GM04503 (cell line): ENCODE measurements at places on chromosomes 4 and X.
A peak's percentile ranks its signal among the peaks of the same experiment; 100 is the strongest.

- no peak for DNase-seq
These were observed 4.0 kb downstream of the C4orf46 start for GRCh38 chr4:158667651-158668198.

GRCh38 chr4:37066159-37066558 lies 178.4 kb upstream of the NWD2 start:
- no peak for DNase-seq

DNA sequence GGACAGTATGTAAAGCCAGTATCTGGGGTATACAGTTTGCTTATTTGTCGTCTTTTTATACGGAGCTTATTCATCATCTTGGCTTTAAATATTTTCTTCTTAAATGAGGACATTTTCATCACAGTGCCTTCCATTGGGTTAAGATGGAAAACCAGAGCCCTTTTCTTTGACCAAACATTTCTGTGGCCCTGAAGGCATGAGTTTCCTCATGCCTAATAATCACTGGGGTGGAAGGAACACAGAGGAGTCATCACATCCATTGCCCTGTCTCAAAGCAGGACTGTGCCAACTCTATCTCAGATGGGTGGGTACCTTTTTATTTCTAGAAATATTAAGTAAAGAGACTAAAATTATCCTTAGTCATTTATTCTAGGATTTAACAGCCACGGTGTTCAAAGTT lies 40.0 kb downstream of the CHRDL1 start:
- no peak for DNase-seq

DNA sequence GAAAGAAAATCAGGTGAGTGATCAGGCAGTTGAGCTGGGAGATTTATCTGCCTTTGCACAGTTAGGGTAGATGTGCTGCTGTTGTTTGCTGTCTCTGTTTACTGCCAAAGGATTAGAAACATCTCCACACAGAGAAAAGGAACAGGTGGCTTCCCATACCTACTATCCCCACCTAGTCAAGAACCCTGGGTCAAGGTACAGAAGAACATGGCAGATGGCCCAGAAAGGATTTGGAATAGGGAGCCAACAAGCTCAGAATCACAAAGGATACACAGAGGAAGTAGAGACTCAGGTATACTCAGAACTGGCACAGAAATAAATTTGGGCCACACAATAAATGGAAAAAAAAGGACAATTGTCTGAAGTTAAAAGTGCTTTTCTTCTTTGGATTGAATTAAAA lies 64.3 kb downstream of the TIGD2 start:
- no peak for DNase-seq

DNA sequence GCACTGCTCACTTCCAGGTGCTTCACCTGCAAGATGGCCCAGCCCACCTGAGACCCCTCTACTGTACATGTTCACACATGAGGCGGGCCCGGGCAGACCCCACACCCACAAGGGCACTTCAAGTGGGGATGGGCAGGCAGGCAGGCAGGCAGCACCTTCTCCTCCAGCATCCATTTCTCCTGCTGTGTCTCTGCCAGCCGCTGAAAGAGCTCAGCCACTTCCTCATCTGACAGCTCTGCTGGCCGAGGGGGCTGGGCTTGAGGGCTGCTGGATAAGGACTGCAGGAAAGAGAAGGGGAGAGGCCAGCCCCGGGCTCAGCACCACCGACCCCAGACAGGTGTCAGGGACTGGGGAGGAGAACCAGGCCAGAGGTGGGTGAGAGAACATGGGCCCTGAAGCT lies 4.4 kb upstream of the KCND1 start:
- no peak for DNase-seq

DNA sequence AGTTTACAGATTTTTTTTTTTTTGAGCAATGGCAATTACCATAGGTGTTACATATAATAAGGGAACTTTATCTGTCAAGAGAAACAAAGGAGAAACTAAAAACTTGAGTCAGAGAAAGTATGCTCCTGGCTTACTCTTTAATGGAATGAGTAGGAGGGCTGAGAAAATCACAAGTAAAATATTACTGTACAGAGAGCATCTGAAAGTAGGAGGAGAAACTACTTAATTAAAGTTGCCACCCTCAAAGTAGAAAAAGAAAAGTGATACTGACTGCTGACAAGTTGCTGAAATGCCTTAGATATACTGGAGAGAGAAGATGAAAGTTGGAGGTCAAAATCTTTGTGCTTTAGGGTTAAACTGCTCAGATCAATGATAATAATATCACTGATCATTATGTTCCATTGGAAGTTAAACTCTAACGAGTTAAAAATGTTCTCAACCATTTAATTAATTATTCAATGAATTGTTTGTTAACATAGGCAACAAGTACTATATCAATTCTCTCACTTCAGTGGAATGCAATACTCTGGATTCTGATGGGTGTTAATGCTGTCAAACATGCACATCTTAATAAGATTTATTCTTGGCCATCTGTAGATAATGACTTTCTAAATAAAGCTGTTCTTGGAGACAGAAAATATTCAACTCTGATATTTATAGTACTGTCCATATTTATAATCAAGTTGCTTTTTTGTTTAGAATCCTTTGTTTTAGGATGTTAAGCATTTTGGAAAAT lies 61.2 kb upstream of the CAMK2D start:
- no peak for DNase-seq

GRCh38 chr4:17812125-17812524 lies 1.3 kb downstream of the NCAPG start:
- DNase-seq: no peak

- no peak for DNase-seq
These were observed 1086.9 kb downstream of the PCDH7 start for GRCh38 chr4:31807036-31807435.

GRCh38 chr4:93771640-93772411 lies 56.7 kb upstream of the ATOH1 start:
- no peak for DNase-seq

GRCh38 chrX:95919605-95920004 lies 765.0 kb upstream of the DIAPH2 start:
- DNase-seq: no peak

DNA sequence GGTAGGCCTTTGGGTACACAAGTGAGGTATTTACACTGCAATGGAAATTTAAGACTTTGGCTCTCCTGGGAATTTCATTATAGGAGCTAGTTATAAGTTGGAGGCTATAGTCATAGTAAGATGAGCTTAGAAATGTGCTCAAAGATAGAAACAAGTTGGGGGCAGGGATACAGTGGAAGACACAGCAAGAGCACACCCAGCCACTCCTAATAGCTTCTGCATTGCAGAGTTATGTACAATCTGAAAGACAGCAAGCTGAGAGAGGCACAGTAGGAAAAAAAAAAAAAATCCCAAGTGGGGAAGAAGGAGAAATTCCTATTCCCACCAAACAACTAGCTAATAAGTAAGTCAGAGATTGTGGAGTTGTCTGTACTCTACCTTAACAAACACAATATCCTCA lies 41.9 kb upstream of the TAF9B start:
- DNase-seq: no peak

GRCh38 chrX:8103655-8104054 lies 67.4 kb downstream of the VCX2 start:
- no peak for DNase-seq

- DNase-seq: no peak
These were observed 221.8 kb downstream of the ASMT start for GRCh38 chrX:1836683-1837082.

GRCh38 chr4:108700081-108700757 lies 49.8 kb downstream of the OSTC start:
- DNase-seq: peak; percentile 38

DNA sequence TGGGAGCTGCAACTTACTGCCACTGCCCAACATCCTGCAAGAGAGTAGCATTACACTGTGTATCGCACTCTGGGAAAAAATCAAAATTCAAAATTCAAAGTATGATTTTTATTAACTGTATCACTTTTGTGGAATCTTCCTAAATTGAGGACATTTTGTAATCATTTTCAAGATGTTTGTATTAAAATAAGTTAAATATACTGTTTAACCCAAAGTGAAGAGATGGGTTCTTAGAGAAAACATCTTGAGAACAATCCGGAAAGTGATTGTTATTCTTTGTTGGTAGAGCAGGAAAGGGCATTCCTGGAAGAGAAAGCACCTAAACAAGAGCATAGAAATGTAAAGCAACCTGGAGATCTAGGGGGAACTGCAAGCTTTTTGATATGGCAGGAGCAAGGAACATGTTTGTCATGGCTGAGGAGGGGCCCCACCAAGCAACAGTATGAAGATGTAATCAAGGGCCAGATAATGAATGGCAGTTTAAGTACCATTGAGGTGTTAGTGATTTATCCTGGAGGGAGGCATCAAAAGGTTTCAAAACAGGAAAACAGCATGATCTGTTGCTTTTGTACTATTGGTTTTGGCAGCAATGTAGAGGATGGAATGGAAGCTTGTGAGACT lies 14.1 kb upstream of the SEC24D start:
- no peak for DNase-seq

DNA sequence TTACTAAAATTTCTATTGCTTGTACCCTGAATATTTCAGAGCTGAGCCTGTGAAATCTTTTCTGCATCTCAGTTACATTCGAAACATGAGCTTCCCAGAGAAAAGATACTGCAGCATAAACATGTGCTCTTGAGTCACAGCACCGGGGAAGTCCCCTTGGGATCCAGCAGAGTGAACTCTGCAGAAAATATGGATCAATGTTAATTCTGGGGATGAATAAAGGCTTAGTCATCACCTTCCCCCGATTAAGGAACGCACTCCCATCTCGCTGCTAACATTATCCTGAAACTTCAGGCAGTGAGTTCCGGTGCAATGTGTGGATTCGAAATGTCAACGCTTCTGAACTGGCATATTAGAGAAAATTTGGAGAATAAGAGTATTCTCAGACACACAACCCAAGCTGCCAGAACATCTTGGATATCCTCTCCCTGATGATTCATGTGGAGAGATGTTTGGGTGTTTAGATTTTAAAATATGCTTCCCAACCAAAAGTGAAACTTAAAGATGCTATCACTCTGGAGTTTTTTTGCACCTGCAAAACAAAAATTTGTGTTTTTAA lies 90.8 kb downstream of the IRF2 start:
- peak; percentile 83 for DNase-seq

GRCh38 chr4:107069049-107069448 lies 32.9 kb upstream of the DKK2 start:
- peak; percentile 12 for DNase-seq

GRCh38 chr4:156886481-156886880 lies 85.1 kb downstream of the PDGFC start:
- DNase-seq: no peak

- no peak for DNase-seq
These were observed 274.9 kb upstream of the GK2 start for GRCh38 chr4:79682801-79683530.

DNA sequence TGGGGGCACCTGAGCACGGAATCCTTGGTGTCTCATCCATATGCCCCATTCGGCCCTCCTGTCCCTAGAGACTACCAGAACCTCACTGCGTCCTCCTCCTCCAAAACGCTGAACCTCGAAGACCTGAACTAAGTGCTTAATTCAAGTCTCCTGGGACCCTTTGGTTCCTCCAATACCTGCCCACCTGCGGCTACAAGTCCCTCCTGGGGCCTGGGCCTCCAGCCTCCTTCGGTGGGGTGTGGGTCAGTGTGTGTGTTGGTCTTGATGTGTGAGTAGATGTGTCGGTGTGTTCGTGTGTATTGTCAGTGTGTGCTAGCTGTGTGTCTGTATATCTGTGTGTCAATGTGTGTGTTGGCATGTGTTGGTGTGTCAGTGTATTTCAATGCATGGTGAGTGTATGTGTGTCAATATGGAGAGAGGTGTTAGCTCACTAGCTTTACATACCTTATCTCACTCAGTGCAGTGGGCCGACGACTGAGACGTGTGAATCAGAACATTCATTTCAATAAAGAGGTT lies 2.6 kb upstream of the SEPTIN6 start:
- DNase-seq: no peak

DNA sequence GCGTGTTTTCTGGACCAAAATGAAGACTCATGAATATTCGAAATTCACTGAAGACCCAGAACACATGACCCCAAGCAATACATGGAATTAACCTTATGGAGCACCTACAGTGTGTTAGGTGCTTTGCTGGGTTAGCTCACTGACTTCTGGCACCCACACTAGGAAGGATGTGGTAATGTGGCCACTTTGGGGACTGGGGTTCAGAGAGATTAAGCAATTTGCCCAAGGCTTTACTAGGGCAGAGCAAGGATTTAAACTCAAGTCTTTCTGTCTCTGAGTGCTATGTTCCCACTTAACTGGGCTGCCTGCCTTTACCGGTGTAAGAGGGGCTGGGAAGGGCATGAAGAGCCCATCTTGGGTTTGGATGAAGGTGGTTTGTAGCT lies 162.0 kb upstream of the ATP6AP2 start:
- no peak for DNase-seq

DNA sequence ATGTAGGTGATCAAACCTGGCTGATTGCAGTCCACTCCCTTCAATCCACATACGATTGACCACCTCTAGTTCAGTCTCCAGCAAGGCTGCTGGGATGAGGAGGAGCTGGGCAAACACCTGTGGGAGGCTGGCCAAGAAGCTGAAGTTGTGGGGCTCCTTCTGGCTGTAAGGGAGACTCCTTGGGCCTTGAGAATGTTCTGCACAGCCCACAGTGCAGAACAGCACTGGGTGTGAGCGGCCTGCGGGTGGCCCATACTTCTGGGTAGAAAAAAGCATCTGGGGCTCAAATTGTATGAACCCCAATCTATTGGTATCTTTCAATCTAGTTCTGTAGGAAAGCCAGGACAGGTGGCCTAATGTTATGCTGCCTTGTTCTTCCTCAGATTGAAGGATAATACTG lies 1608.8 kb upstream of the PCDH10 start:
- no peak for DNase-seq

DNA sequence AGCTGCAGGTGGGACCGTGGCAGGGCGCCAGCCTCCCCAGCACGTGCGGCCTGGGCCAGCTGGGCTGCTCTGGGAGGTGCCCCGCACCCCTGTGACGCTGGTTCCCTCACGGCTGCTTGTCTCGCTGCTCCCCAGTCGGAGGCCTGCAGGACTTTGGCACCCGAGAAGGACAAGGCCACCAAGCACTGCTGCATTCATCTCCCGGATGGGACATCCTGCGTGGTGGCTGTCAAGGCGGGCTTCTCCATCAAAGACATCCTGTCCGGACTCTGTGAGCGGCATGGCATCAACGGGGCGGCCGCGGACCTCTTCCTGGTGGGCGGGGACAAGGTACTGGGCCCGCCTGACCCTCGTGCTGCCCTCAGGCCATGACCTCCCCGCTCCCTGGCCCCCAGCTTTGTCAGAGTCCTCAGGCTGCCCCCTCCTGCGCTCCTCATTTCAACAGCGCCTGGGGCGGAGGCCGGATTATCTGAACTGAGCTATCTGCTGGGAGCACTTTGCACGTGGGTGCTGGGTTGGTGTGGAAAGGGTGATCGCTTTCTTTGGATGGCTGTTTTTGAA lies 19.4 kb upstream of the HGFAC start:
- no peak for DNase-seq

DNA sequence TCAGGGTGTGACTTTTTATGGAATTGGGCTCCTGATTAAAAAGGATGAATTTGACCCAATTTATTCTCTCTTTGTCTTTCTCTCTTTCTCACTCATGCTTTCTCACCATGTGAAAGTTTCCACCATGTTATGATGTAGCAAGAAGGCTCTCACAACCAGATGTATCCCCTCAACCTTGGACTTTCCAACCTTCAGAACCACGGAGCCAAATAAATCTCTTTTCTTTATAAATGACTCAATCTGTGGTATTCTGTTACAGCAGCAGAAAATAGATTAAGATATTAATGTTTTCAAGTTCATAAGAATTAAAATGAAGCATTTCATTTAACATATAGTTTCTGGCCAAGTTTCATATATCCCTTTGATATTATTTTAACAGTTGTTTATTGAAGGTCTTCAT lies 698.5 kb downstream of the TRAM1L1 start:
- no peak for DNase-seq

- DNase-seq: no peak
These were observed 204.8 kb upstream of the CT83 start for GRCh38 chrX:116667346-116668134.
